ENCODE measurements at places on chromosomes 13 and 19.

- DNase-seq, result no peak
Measured at GRCh38 chr13:106375085-106375484, 160.4 kb downstream of the EFNB2 start.

GRCh38 chr13:92873029-92873428, 353.6 kb upstream of the GPC6 start:
- DNase-seq, result no peak

DNA sequence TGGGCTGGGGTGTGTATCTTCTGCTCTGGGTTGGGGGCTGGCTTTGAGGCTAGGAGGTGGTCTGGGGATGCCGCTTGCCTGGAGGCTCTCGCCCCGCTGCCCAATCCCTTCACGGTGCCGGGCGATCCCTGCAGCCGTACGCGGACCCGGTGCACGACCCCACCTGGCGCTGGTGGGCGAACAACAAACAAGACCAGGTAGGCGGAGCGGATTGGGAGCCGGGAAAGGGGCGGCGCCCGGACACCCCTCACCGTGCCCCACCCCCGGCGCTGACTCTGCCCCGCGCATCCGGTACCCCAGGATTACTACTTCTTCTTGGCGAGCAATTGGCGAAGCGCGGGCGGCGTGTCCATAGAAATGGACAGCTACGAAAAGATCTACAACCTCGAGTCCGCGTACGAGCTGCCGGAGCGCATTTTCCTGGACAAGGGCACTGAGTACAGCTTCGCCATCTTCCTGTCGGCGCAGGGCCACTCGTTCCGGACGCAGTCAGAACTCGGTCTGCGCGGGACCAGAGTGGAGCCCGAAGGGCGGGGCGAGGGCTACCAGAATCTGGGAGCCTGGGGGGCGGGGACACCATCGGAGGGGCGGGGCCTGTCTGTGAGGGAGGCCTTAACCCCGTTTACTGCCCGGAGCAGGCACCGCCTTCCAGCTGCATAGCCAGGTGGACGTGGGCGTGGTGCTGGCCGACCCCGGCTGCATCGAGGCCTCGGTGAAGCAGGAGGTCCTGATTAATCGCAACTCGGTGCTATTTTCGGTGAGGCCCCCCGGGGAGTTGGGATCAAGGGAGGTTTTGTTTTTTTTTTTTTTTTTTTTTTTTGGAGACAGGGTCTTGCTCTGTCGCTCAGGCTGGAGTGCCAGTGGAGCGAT, 12.1 kb upstream of the PSMD8 start:
- DNase-seq, result peak; percentile 52

GRCh38 chr13:40982772-40983171, 36.3 kb downstream of the ELF1 start:
- DNase-seq, result no peak

DNA sequence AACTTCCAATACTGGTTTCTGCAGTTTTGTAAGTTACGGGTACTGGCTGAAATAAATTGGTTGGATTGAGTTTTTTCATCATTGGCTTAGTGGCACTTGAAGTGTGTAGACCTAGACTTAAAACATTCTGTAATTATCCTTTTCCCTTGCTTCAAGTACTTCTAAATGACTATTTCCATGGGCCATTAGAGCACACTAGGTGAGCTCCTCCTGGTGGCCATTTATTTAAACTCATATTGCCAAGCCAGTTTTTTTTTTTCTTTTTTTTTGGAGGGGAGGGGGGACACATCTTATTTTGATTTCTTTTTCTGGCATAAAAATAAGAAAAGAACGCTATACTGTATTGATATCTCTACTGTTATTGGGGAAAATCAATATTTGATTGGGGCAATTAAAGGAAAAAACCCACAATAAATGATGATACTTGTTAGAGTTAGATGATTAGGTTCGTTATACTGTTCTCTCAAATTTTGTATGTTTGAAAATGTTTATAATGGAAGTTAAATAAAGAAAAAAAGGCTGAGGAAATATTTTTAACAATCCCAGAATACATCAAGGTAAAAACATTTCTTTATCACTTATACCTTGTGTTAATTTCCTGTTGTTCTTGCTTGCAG, 82.9 kb downstream of the PDS5B start:
- DNase-seq, result peak; percentile 33

DNA sequence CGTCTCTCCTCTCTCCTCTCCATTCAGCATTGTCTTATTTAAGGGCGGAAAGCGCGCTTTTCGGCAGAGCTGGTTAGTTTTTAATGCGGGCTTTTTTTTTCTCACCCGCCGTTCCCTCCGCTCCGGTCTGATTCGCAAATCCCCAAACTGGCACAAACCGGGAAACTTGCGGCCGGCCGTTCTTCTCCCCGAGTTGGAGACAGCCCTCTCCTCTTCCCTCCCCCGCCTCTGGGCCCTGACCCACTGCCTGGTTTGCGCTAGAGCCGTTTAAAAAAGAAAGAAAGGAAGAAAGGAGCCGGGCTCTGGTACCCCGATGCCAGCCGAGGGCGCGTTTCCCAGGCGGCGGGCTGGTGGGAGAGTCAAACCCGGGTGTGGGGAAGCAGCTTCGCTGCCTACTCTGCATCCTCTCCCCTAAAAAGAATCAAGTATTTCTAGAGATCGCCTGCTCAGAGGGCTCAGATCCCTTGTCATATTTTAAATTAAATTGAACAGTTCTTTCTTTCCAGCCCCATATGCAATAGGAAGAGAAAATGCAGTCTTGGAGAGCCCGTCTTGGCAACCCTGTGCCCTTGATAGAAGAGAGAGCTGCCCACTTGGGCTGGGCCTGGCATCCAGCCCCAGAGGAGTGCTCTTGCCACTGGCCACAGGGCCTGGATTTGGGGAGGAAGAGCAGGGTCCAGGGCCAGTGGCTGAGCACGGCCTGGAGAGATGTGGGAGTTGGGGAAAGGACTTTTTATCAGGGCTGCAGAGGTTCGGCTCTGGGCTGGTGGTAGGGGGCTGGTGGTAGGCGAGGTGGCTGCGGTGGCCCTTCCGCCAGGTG, 19.0 kb downstream of the NFIX start:
- DNase-seq, result no peak

DNA sequence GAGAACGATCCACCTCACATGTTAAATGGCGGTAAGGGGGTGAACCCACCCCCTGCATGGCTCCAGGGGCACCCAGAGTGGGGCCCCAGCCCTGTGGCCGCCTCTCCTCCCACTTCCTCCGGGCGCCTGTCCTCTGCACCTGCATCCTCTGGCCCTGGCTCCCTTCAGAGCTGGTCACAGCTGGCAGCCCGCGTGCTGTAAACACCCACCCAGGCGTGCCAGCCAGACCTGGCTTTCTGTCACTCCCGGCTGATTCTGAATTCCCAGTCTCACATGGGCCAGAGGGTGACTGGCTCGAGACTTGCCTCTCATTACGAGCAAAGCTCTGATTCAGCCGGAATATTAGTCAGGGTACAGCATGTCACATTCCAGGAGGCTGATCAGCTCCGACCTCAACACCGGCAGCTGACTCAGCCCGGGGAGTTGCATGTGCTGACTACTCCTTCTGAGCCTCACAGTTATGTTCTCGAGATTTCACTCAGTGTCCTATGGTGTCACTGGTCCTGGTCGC, 75.1 kb downstream of the GNG7 start:
- DNase-seq, result no peak

DNA sequence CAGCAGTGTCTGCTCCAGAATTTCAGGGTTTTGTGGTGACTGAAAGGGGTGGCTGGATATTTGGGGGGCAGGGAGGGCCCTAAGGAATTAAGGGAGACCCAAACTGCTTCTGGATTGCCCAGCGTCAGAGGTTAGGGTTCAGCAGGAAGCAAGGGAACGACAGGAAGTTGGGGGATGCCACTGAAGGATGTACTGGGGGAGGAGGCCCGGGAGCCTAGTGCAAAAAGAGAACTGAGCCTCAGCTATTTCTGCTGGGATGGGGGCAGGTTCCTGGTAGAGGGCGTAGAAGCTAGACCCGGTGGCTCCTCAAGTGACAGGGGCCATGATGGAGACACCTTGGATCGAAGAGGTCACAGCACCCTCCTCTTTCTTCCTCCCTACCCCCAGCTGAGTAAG, 1.1 kb downstream of the CYP2S1 start:
- DNase-seq, result no peak

DNA sequence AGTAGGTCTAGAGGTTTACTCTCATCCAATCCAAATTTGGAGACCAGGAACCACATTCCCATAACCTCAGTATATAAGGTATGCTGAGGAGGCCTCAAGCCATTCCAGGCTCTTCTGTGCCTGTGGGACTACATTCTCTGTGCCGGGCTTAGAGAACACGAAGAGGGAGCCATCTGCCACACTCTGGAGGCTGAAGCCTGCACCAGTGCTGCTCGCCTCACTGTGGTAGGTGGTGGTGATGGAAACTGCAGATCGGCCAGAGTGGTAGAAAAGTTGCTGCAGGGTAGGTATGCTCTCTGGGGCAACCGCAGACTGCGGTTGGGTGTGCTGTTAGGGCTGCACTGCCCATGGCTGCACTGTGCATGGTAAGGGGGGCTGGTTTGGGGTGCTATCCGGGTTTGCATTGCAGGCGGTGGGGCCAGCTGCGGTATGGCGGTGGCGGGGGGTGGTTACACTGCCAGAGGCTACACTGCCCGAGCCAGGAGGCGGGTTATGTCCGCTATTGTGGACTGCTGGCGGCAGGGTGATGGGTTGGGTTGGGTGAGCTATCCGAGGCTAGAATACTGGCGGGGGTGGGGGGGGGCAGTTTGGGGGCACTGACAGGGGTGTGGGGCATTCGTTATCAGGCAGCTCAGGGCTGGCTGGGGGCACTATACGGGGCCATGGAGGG, 145.0 kb downstream of the TNFRSF19 start:
- no peak for DNase-seq

DNA sequence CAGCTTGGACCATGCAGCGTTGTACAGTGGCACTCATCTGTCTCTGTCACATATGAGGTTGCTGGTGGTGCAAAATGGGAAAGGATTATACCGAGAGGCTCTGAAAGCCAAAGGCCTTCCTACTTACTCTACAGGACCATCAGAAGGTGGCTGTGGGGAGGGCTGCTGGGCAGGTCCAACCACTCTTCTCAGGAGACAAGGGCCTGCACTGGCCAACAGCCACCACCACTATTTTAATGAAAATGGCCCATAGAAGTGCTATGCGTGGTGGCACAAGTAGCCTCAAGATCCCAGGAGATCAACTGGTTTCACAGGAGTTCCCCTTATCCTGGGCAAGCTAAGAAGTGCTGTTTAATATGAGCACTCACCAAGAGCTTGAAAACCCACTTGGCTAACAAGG, 52.3 kb downstream of the MRPL57 start:
- DNase-seq, result no peak

DNA sequence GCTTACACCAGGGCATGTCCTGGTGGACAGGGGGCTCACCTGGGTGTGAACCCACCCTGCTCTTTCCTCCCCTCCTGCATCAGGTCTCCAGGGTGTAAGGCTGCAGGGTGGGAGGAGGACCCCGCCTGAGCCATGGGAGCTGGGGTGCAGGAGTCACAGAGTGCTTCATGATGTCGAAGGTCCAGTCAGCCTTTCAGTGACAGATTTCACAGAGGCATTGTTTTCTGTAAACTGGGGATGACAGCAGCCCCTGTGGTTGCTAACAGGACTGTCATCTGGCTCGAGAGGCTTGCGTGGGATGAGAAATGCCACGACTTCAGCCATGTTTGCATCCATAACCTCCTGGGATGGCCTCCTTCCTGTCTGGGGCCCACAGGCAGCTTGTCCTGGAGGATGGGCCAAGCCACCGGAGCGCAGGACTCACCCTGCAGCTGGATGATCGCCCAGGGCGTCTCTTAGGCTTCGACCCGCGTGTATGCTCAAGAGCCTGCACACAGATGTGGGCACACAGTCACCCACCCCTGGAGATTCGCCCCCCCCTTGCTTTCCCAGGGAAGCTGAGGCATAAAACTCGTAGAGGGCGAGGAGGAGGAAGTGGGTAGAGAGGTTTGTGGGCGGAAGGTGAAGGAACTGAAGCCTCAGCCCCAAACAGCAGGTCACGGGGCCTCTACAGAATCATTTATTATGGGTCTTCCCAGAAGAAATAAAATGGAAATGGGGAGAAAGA, 4.9 kb downstream of the NANOS3 start:
- DNase-seq, result no peak

DNA sequence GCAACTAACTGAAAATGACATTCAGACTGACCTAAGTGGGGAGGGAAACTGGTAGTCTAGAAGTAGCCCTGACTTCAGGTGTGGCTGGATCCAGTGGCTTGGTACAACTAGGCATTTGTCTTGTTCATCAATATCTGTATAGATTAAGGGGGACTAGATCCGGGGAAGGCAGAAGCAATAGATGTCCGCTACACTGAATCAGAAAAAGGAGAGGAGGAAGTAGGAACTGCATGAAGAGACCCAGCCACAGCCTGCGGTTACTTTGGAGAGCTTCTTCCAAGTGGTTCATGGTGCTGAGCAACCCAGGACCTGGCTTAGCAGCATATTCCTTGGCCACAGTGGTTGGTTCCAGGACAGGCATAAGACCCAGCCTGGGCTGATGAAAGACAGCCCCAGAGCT, 9.9 kb upstream of the PRODH2 start:
- DNase-seq, result no peak

GRCh38 chr13:24254146-24254841, 55.1 kb upstream of the C1QTNF9 start:
- DNase-seq, result no peak

DNA sequence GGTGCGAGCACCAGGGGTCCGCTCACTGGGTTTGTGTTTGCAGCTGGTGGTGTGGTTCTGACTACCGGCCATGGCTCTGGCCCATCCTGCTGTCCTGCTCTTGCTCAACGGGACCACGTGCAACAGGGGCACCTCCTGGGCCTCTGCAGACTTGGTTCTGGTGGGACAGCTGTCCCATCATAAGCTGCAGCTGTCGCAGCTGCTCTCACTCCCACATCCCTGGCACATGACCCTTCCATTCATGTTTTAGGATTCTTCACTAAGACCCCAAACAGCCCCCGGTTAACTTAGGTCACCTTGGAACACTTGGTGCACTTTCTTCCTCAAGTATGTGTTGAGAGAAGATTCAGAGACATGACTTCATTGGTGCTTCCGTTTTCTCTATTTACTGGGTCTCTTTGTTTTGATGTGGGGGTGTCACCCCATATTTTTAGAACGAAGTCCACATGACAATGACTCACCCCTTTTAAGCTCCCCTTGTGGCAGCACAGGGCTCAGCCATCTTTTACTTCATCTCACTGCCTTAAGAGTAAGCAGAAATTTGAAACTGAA, 68.4 kb upstream of the ARHGEF7 start:
- no peak for DNase-seq

GRCh38 chr13:26021516-26021915, 30.3 kb downstream of the SHISA2 start:
- no peak for DNase-seq

GRCh38 chr19:40416918-40417642, 3.9 kb upstream of the PRX start:
- DNase-seq, result no peak
